ENCODE measurements at places on chromosomes 5 and 9.

DNA sequence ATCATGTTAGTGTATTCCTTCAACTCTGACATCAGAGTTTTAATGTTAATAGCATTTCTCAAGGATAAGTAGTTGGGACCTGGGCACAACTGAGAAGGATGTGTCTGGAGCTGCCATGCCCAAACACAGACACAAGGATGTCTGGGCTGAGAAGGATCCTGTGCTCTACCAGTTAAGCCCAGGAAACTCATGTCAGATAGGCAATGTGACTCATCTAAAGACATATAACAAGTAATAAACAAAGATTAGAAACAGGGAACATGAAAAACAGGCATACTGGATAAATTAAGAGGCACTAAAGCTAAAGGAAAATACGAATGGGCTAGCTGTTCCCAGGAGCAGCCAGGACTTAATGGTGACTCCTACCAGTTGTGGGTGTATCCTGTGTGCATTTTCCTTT is 9.1 kb upstream of the EGFLAM start:
- no peak for DNase-seq

DNA sequence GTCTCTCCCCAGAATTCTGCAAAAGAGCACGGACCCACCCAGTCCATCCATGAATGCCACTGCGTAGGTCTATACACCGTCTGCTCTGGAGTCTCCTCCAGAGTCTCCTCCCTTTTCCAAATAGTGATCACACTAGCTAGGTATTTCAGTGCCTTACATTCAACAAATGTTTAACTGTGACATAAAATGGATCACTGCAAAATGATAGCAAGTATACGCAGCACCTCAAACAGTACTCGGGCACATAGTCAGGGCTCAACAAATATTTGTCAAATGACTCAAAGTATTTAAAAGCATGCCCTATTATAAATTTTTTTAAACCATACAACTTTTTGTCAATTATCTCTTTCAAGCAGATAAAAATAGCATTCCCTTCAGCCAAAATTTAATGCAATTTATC is 60.5 kb downstream of the TLE1 start:
- no peak for DNase-seq

DNA sequence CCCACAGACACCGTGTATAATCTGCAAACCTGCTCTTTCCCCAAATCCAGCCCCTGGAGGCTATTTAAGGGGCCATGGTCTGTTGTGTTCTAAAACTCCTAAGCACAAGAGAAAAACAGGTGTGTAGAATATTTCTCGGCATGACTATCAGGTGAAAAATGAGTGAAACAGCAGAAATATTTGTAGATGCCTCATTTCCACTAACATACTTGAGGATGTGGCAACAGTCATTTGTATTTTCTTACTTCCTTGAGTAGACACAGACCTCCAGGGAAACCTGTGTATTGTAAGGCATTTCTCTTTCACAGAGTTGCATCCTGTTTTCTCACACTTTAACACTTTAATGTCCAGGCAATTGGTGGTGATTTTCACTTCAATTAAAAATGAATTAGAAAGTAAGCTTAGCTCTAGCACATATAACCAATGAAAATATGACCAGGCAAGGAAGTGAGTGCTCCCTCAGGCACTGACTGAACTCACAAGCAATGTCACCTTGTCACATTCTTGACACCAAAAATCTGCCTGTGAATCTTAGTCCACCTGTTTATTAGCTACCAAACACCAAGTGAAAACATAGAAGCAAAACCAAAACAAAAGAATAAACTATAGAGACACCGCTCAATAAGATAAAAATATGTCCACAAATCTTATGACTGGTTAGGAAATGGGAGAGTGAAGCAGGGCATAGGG is 64.4 kb downstream of the DIRAS2 start:
- DNase-seq = no peak

- DNase-seq = no peak
Measured at GRCh38 chr5:179259731-179260323, 85.4 kb downstream of the ADAMTS2 start.

GRCh38 chr9:20683351-20684034 is 566 bp upstream of the FOCAD start:
- DNase-seq = no peak

DNA sequence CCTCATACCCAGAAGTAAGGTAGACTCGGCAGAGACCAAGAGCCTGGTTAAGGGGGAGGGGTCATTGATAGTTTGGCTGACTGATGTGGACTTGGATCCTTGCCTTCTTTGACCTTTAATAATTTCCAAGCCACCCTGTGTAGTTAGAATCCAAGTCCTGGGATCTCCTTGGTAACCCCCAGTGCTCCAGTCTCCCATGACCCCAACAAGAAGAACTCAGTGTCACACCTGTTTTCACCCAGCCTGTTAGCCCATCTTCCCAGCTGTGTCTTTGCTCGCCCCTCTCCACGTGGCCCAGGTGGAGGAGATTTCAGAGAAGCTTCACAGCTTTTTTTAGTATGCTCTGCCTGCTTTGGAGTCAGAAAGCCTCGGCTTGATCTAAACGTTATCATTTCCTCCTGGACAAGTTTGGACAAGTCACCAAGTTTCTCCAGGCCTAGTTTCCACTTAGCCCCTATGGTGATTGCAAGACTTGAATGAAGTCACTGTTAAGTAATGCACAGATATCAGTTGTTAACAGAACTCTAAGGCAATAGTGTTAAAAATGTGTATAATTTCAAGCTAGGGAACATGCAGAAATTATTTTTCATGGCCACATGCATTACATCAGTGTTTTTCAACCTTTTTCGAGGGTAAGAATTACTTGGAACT is 170.0 kb downstream of the TMEM38B start:
- no peak for DNase-seq

- DNase-seq = no peak
Measured at GRCh38 chr9:126628969-126629674, 15.4 kb downstream of the LMX1B start.

DNA sequence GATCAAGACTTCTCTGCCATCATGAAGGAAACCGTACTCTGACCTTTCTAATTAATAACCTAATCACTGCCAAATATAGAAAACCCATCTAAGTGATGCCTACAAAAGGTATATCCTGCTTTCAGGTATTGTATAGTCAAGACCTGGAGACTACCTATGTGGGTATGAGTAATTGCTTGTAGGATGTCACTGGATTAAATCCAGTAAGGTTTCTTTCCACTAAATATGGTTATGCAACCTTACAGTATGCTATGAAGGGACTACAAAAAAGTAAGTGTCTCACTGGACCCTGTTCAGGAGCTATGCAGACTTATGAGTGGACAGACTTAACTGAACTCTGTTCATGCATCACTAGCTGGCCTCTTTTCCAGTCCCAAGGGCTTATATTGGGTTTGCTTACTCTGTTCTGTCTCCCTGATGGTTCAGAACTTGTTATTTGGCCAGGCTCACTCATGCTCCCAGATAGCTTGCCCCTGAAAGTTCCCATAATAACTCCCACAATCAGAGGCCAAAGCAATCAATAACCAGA is 51.1 kb downstream of the PDE6A start:
- no peak for DNase-seq
